ENCODE measurements at places on chromosomes 13 and 19.

DNA sequence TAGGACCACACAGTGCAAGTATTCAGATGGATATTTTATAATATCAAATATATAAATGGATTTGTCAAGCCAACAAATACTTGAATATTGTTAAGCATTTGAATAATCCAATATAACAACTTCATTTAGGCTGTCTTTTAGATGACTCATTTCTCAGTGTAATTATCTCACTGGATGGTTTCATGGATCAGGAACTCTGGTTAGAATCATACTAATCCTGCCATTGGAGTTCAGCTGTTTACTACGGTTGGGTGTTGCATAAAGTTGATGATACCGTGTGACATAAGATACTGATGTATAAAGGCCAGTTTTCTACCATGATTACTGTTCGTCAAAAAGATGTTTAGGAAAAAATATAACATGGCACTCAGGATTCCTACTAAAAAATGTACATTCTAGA, 196.3 kb downstream of the TSHZ3 start:
- no peak for DNase-seq

DNA sequence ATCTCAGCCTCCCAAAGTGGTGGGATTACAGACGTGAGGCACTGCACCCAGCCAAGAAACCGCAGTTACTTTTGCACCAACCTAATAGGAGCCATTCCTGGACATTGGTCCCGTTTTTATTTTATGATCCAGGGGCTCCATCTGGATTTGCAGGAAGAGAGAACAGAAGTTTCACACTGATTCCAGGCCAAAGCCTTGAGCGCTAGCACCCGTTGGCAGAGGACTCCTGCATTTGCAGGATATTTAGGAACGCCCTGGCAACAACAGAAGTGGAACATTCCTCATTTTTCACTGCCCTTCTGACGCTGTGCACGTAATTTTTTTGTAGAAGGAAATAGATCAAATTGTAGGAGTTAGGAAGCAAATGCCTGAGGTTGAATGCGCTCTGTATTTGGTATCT, 11.7 kb upstream of the SULT2A1 start:
- no peak for DNase-seq

- no peak for DNase-seq
Measured at GRCh38 chr13:111610879-111611278, 290.4 kb downstream of the TEX29 start.

GRCh38 chr19:6273701-6274601, 5.8 kb downstream of the MLLT1 start:
- DNase-seq: no peak

DNA sequence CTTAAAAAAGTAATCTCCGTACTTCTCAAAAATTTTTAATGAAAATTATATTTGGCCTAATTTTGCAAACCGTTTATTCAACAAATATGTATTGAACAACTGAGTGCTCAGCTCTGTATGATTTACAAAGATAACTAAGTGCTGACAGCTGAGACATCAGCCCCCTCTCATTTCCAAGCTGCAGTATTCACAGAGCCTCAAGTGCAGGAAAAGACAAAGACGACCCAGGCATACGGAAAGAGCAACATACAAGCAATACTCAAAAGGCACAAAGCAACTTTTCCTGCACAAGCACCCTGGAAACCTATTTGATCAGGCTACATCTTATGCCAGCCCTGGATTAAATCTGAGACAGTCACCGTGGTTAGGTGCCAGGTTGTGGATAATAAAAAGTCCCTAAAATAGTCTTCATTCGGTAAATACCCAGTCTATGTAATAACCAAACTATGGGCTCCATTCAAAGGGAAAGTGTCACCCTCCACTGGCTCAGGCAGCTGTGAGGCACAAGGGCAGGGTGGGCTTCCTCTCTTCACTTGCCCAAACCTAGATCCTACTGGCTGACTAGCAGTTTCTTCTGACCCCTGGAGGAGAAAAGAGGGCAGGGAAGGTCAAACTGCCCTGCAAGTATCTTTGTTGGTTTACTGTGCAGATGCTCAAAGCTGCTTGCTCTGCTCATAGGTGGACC, 65.5 kb downstream of the TBC1D4 start:
- DNase-seq: no peak

DNA sequence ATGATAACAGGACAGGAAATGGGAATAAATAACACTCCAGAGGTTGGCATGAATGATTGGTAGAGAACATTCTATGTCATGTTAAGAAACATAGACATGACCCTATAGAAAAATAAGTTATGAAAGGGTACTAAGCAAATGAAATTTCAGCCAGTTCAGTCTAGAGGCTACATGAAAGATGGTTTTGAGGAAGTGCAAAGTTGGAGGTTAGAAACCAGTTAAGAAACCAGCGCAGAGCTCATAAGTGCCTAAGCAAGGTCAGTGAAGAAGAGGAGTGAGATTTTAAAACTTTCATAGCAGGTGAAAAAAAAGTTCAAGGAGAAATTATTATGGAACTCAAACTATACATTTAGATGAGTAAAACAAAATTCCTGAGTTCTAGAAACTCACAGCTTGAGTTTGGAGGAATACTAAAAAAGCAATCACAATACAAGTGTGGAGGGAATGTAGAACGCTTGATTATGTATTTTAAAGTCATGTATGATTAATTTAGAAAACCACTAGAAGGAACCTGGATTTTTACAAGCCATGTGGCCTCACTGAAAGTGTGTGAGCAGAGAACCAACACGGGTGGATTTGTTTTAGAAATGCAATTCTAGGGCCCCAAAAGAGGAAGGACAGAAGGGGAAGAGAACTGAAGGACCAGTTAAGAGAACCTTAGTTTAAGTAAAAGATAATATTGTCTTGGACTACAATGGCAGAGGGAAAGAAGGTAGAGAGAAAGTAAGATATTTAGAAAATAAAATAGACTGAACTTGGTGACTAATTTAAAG, 162.4 kb downstream of the PCDH20 start:
- DNase-seq: no peak

DNA sequence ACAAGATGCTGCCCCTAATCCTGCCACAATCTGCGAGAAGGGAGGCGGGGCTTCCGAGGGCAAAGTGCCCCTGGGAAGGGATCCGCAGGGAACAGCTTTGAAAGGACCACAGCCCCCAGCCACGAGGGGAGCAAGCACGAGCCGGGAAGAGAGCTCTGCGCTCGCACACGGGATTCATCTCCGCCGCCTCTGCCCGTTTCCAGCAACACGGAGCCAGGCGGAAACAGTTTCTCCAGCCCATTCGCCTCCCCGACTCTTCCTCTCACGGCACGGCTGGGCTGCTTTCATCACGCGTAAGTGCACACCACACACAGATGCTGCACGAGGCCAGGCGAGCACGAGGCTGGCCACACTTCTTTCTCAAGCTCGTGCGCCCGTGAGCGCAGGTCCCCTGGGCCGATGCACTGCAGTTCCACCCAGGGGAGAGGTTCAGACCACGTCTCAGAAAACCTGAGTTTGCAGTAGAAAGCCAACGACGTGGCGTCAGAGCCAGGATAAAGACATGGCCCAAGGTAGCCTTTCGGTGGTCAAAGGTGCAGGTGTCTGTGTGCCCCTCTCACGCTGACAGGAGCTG, 33.6 kb downstream of the NAXD start:
- DNase-seq: no peak

- DNase-seq: no peak
Measured at GRCh38 chr19:1373534-1374249, 10.0 kb upstream of the NDUFS7 start.

DNA sequence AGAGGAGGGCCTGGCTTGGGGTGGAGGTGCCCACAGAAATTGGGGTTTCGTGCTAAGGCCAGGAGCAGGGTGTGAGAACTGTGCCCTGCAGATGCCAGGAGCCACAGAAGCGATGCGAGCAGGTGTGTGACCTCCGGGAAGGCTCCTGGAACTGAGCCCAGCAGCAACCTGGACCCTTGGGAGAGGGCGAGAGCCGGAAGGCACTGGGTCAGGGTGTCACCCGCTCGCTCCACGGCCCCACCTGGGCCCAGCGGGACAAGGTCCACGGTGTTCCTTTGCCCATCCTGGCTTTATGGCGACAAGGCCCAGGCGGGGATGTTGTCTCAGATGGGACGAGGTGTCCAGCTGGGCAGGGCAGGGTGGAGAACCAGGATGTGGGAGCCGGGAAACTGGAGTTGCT, 4.2 kb downstream of the MISP start:
- no peak for DNase-seq
